Esophagus squamous epithelium (tissue), 5 donors: ENCODE measurements at places on chromosomes 1 and 21. TPM values are rescaled to one million over a fixed set of nuclear protein-coding genes. Genes with fewer than 3 reads are reported as not detected.

The SV2A gene
- 0.11 TPM for total RNA-seq

The CAPN8 gene
- 0.26 TPM for total RNA-seq

The OR6K3 gene
- total RNA-seq: not detected

The NUDC gene
- total RNA-seq: 45.2 TPM

DNA sequence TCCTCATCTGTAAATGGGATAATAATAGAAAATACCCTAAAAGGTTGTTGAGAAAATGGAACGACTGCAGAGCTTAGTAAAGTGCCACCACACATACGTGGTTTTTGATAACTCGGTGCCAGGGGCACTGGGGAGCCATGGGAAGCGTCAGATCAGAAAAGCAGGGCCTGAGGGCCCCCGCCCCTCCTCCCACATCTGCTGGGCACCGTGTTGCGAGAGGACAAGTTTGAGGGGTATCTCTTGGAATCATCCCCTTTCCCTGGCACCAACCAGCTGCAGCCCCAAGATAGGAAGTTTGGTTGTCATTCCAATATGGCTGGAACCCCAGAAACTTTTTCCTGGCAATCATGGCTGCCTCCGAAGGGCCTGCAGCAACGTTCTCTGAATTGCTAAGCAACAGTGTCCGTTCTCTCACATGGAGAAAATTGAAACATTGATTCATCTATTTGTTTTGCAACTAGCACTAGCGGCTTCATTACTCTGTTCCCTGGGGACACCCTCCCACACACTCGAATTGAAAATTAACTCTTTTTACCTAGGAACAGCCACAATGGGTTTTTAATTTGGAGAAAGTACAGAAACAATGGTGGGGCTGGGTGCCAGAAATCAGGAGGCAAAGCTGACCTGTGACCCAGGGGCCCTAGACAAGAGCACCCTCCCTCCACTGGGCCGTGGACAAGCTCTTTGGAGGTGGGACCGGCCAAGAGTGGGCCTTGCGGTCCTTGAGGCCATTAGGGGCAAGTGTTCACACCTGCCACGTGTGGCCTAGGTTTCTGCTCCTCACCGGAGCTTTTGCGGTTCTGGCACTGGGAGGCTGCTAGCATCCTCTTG is 190.0 kb upstream of the VAMP3 start:
- H3K27ac ChIP-seq: no peak overlapping the region
- no peaks in the 10 kb centered on the region for H3K27me3 ChIP-seq

GRCh38 chr1:218048828-218049420 is 236.2 kb upstream of the RRP15 start:
- H3K36me3 ChIP-seq: no peaks in the 10 kb centered on the region
- H3K4me3 ChIP-seq: no peak overlapping the region
- no peak for DNase-seq
- H3K4me1 ChIP-seq: no peaks in the 10 kb centered on the region
- H3K27me3 ChIP-seq: no peaks in the 10 kb centered on the region
- no peak overlapping the region for H3K27ac ChIP-seq

DNA sequence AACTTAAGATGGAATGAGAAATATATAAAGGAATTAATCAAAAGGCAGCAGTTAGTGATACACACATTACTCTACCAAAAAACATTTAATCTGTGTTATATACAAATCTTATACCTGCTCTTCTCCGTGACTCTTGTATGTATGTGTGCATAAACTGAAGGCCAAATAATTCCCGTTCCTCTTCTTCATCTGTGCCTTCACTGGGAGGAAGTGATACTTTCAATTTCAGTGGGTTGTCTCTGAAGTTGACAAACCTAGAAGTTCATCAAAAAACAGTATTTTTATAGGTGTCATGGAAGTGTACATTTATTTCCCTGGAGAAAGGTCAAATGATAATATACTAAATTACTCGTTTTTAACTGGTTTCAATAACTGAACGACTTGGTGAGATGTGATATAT is 19.3 kb downstream of the TRMT13 start:
- H3K36me3 ChIP-seq: no peaks in the 10 kb centered on the region
- no peak for DNase-seq
- H3K27ac ChIP-seq: no peak overlapping the region
- H3K27me3 ChIP-seq: no peaks in the 10 kb centered on the region

DNA sequence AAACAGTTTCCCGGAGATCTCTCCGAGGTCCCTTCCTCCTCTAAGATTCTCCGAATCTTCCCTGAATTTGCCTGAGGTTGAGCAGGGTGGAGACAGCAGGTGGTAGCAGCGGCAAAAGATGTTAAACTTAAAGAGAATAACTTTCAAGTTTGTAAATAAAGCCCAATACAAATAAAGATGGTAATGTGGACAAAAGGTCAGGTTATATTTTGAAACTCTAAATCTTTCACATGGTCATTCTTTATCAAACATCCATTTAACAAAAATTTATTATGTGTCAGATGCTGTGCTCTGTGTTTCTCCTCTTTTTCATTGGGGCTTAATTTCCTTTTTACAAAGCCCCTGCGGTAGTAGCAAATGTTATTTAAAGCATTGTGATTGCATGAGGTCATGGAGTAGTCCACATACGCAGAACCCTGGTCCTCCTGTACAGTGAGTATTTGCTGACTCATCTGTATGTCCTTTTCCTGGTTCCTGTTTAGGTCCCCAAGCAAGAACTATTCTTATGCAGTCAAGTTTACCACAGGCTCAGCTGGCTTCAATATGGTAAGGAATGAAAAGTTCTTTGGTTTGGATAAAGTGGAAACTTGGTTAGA is 119.2 kb downstream of the ITSN1 start:
- no peaks in the 10 kb centered on the region for H3K36me3 ChIP-seq
- DNase-seq: no peak
- no peaks in the 10 kb centered on the region for H3K27me3 ChIP-seq
- H3K27ac ChIP-seq: peak overlapping the region; percentile 71

DNA sequence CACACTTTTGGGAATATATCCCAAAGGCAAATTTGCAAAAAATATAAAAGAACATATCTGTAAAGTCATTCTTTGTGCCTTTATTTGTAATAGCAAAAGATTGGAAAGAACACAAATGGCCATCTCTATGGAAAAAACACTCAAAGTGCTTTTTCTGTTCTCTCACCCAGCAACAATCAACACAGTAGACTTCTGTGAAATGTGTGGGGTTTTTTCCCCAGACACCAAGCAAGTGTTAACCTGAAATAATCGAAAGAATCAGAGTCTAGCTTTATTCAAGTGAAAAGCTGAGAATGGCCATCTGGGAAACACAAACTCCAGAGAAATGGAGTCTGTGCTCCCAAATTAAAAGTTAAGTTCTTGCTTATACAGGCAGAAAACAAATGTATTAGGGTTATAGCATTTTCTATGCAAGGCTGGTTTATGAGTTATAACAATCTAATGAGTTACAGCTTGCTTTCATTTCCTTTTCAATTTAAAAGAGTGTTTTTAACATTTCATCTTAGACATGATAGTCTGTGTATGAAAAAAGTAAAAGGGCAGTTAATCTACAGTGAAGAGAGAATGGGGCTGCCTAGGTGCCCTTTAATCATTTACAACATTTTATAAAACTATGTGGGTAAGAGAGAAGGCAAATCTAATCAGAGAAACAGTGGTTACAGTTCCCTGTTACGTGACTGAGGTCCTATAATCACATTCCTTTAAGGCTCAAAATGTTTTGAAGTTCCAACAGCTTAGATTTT is 46.6 kb downstream of the SLC30A7 start:
- H3K27me3 ChIP-seq: no peaks in the 10 kb centered on the region
- no peaks in the 10 kb centered on the region for H3K36me3 ChIP-seq
- no peak overlapping the region for H3K4me3 ChIP-seq
- H3K27ac ChIP-seq: no peak overlapping the region
- no peak for DNase-seq

DNA sequence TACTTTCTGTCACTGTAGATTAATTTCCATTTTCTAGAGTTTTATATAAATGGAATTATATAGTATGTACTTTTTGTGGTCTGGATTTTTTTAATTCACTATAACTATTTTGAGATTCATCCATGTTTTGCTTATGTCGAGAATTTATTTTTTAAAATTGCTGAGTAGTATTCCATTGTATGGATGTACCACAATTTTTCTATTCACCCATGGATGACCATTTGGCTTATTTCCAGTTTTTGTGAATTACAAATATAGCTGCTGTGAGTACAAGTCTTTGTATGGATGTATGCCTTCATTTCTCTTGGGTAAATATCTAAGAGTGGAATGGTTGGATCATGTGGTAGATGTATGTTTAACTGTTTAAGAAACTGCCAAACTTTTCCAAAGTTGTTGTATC is 3.7 kb upstream of the THEM4 start:
- H3K27me3 ChIP-seq: no peaks in the 10 kb centered on the region
- H3K36me3 ChIP-seq: peaks cover 2% of the 10 kb centered on the region
- no peak overlapping the region for H3K4me3 ChIP-seq
- no peak for DNase-seq
- H3K27ac ChIP-seq: no peak overlapping the region
- peaks cover 3% of the 10 kb centered on the region for H3K4me1 ChIP-seq

DNA sequence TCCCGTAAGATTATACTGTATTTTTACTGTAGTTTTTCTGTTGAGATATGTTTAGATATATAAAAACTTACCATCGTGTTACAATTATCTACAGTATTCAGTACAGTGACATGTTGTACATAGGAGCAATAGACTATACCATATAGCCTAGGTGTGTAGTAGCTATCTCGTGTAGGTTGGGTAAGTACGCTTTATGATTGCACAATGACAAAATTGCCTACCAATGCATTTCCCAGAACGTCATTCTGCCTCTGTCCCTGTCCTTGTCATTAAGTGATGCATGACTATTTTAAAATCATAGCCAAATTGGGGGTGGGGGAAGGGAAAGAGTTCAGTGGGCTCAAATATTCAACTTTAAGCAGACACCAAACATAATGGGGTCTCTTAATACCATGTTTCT is 233.8 kb upstream of the TMEM51 start:
- no peak overlapping the region for H3K4me3 ChIP-seq
- H3K27ac ChIP-seq: no peak overlapping the region
- H3K27me3 ChIP-seq: no peaks in the 10 kb centered on the region

DNA sequence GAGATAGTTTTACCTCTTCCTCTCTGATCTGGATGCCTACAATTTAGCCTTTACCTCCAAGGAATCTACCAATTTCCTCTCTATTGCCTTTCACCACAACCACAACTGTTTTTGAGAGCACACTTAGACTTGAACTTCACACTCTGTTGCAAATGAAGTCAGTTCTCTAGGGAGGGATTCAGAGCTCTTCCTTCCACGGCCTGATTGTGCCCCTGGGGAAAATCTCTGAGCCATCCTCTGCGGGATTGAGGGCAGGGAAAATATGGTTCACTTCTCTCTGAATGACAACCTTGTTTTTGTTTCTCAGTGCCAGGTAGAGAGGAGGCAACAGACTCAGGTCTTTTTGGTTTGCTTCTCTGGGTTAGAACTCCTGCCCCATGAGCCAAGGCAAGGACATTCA is 35.4 kb upstream of the BCL10 start:
- no peak for DNase-seq
- H3K36me3 ChIP-seq: no peaks in the 10 kb centered on the region
- H3K4me1 ChIP-seq: peaks cover 13% of the 10 kb centered on the region
- H3K27ac ChIP-seq: no peak overlapping the region

DNA sequence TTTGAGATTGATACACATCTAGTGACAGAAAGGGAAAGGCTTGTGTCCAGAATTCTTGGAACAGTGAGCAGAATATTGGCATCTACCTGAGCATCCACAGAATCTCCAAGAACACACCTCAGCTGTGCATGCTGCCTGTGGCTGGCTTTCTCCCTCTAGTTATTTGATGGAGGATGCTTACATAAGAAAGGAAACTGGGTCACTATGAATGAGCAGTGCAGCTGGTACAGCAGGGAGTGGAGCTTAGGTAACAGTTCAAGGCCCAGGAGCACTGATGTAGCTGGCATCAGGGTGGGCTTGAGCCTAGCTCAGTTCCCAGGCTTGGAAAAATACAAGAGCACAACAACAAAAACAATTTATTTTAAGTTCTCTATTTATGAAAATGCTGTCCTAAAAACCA is 26.3 kb downstream of the RGS8 start:
- DNase-seq: no peak
- no peak overlapping the region for H3K4me3 ChIP-seq
- H3K27ac ChIP-seq: no peak overlapping the region

DNA sequence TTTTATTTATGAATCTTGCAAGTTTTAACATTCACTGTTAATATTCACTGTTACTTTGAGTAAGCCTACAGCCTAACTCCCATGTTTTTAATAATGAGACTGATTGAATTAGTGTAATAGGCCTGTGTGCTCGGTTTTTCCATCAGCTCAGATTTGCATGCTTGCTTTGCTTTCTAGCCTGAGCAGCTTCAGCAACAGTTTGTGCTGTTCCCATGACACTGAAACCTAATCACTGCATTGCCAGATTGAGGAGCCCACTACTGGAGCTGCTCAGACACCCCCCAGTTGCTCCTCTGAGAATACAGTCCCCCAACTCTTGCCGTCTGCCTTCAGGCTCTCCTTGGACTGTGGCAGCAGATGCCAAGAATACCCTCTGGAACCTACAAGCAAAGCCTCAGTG is 695.4 kb downstream of the BRINP3 start:
- no peaks in the 10 kb centered on the region for H3K4me1 ChIP-seq
- H3K4me3 ChIP-seq: no peak overlapping the region
- no peaks in the 10 kb centered on the region for H3K36me3 ChIP-seq
- no peaks in the 10 kb centered on the region for H3K27me3 ChIP-seq

DNA sequence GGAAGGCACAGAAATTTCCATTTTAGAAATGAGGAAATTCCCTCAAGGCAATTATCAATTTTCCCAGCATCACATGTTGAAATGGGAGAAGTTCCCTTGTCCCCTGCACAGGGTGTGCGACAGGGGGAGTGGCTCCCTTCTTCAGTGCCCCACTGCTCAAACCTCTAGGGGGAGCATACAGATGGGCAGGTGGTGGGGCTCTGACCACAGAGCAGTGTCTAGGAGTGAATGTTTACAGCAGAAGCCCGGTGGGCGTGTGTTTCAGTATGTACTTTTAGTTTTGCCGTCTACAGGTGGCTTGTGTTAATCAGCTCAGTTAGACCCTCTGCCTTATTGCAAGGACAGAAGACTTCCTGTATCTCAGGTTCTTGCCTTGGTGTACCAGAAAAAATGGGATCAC is 493.7 kb upstream of the PLXNA2 start:
- no peak overlapping the region for H3K4me3 ChIP-seq
- no peaks in the 10 kb centered on the region for H3K4me1 ChIP-seq
- DNase-seq: no peak
- no peaks in the 10 kb centered on the region for H3K27me3 ChIP-seq
